ENCODE measurements at places on chromosomes 5 and 9.

- H3K4me1 ChIP-seq, result no peaks in the 10 kb centered on the region
- H3K27me3 ChIP-seq, result peaks cover 3% of the 10 kb centered on the region
- H3K36me3 ChIP-seq, result no peaks in the 10 kb centered on the region
- DNase-seq, result no peak
- H3K4me3 ChIP-seq, result no peak overlapping the region
- no peak overlapping the region for H3K27ac ChIP-seq
Observed at GRCh38 chr5:57360871-57361270, 121.7 kb downstream of the ACTBL2 start.

- no peaks in the 10 kb centered on the region for H3K27me3 ChIP-seq
- peaks cover 2% of the 10 kb centered on the region for H3K4me1 ChIP-seq
- DNase-seq, result peak; percentile 95
- no peak overlapping the region for H3K4me3 ChIP-seq
Observed at GRCh38 chr9:75964427-75964826, 74.0 kb downstream of the PCSK5 start.

DNA sequence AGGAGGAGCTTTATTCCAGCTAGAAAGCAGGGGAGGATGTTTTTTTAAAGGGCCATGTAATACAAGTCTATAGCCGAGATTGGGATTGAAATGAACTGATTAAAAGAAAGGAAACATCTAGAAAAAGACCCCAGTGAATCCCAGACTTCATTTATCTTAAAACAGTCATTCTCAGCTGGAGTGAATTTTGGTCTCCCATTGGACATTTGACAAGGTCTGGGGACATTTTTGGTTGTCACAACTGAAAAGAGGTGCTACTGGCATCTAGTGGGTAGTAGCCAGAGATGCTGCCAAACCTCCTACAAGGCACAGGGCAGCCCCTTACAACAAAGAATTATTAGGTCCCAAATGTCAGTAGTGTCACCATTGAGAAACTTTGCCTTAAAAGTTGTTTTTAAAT is 16.3 kb upstream of the SPINK4 start:
- no peaks in the 10 kb centered on the region for H3K27me3 ChIP-seq
- H3K36me3 ChIP-seq, result no peaks in the 10 kb centered on the region
- DNase-seq, result no peak
- H3K4me1 ChIP-seq, result no peaks in the 10 kb centered on the region
- H3K4me3 ChIP-seq, result no peak overlapping the region
- no peak overlapping the region for H3K27ac ChIP-seq

DNA sequence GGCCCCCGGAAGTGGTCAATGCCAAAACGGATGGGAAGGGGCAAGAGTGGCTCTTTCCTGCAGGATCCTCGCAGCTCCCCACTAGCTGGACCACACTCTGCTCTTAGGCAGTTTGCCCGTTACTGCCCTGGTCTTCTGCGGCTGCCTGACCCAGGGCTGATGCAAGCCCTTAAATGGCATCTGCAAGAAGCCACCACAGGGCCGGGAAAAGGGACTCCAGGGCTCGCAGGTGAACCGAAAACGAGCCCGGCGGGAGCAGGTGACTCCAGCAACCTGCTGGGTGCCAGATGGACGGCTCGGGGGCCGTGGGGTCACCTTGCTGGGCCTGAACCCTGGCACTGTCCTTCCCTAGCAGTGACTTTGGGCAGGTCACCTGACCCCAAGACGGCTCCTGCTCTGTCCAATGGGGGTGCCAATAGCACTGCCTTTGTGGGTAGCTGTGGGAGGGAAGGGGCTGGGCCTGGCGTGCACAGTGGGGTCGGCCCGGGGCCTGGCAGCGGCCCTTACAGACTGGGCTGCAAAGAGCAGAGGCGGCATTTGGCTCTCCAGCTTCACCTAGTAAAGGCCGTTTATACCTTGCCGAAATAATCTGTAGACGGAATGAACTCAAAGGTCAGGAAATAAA is 1.3 kb downstream of the TMEM250 start:
- H3K27me3 ChIP-seq, result no peaks in the 10 kb centered on the region
- DNase-seq, result no peak
- H3K36me3 ChIP-seq, result no peaks in the 10 kb centered on the region
- peak overlapping the region; percentile 82 for H3K4me3 ChIP-seq
- H3K4me1 ChIP-seq, result peaks cover 10% of the 10 kb centered on the region

- no peaks in the 10 kb centered on the region for H3K4me1 ChIP-seq
- H3K36me3 ChIP-seq, result no peaks in the 10 kb centered on the region
- no peak overlapping the region for H3K4me3 ChIP-seq
Observed at GRCh38 chr5:95392593-95393182, 1.5 kb downstream of the FAM81B start.

- no peak for DNase-seq
- H3K4me1 ChIP-seq, result peaks cover under 1% of the 10 kb centered on the region
- no peak overlapping the region for H3K27ac ChIP-seq
- no peak overlapping the region for H3K4me3 ChIP-seq
Observed at GRCh38 chr5:103366918-103367549, 108.5 kb downstream of the MACIR start.

GRCh38 chr5:148387325-148387724 is 3.6 kb downstream of the FBXO38 start:
- no peak overlapping the region for H3K4me3 ChIP-seq
- no peaks in the 10 kb centered on the region for H3K36me3 ChIP-seq
- H3K27me3 ChIP-seq, result no peaks in the 10 kb centered on the region
- no peaks in the 10 kb centered on the region for H3K4me1 ChIP-seq

GRCh38 chr5:428219-428618 is 14.8 kb upstream of the EXOC3 start:
- peaks cover 13% of the 10 kb centered on the region for H3K4me1 ChIP-seq
- no peak overlapping the region for H3K4me3 ChIP-seq
- H3K36me3 ChIP-seq, result no peaks in the 10 kb centered on the region
- H3K27ac ChIP-seq, result no peak overlapping the region
- DNase-seq, result no peak

- H3K4me3 ChIP-seq, result no peak overlapping the region
- DNase-seq, result no peak
- no peaks in the 10 kb centered on the region for H3K36me3 ChIP-seq
- H3K27ac ChIP-seq, result no peak overlapping the region
- peaks cover 2% of the 10 kb centered on the region for H3K4me1 ChIP-seq
Observed at GRCh38 chr5:78288246-78288645, 6.3 kb downstream of the AP3B1 start.

DNA sequence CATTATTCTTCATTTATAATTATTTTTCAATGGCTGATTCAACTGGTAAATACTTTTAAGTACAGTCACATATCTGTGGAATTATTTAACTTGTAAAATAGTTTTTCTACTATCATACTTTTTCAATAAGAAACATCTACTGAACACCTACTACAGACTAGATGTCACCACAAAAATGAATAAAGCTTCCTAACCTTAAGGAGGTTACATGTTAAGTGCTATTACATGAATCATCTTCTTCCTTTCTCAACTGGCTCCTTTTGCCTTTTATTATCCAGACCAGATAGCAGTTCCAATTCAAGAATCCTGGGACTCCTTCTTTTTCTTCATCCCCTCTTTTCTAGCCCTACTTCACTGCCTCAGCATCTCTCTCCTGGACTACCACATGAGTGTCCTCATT is 4.7 kb downstream of the PGGT1B start:
- H3K27me3 ChIP-seq, result no peaks in the 10 kb centered on the region
- H3K4me3 ChIP-seq, result no peak overlapping the region
- DNase-seq, result no peak
- no peak overlapping the region for H3K27ac ChIP-seq
- no peaks in the 10 kb centered on the region for H3K36me3 ChIP-seq

DNA sequence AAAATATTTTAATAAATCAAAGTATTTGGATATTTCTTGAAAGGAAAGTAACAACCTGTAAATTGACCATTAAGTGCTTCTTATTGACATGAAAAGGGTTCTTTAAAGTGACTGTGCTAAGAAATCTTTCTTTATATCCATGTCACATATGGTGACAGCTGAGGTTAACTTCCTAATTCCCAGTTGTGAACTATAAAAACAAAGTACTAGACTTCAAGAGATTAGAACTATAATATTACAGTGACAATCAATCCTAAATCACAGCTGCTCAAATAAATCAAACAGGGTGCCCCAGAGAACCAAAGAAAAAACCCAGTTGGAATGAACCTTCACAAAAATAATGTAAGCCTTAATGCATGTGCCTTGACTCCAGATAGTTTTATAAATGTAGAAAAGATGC is 332.6 kb upstream of the PDE4D start:
- no peaks in the 10 kb centered on the region for H3K4me1 ChIP-seq
- H3K36me3 ChIP-seq, result no peaks in the 10 kb centered on the region
- H3K27me3 ChIP-seq, result no peaks in the 10 kb centered on the region
- H3K27ac ChIP-seq, result no peak overlapping the region
- DNase-seq, result no peak

DNA sequence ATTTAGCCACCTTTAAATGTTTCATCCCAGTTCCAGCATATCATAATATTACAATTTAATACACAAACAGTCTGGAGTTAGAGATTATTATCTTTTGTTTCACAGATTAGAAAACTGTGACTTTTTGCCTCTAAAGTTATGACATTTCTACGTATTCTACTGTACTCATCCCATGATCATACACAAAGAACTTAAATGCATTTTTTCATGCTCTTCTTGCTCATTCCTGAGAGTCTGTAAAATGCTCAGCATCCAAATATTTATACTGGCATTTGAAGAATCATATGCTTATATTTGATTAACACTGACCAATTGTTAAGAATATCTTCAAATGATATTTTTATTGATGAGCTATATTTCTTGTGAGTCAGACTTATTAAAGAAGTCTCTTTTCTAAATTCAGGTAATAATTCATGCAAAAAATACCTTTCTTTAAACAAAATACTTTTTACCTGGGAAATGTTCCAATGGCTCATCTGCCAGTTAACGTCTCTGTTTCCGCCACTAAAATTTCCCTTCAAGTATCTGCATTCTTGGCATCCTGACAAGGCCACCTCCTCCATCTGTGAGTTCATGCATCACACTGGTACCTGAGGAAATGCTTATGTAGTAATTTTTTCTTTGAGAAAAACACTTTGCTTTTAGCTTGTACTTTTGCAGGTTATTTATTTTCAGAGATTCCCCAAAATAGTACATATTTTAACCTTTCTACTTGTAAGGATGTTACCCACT is 139.6 kb upstream of the RASA1 start:
- no peak overlapping the region for H3K4me3 ChIP-seq
- no peaks in the 10 kb centered on the region for H3K4me1 ChIP-seq
- DNase-seq, result no peak
- no peaks in the 10 kb centered on the region for H3K27me3 ChIP-seq

DNA sequence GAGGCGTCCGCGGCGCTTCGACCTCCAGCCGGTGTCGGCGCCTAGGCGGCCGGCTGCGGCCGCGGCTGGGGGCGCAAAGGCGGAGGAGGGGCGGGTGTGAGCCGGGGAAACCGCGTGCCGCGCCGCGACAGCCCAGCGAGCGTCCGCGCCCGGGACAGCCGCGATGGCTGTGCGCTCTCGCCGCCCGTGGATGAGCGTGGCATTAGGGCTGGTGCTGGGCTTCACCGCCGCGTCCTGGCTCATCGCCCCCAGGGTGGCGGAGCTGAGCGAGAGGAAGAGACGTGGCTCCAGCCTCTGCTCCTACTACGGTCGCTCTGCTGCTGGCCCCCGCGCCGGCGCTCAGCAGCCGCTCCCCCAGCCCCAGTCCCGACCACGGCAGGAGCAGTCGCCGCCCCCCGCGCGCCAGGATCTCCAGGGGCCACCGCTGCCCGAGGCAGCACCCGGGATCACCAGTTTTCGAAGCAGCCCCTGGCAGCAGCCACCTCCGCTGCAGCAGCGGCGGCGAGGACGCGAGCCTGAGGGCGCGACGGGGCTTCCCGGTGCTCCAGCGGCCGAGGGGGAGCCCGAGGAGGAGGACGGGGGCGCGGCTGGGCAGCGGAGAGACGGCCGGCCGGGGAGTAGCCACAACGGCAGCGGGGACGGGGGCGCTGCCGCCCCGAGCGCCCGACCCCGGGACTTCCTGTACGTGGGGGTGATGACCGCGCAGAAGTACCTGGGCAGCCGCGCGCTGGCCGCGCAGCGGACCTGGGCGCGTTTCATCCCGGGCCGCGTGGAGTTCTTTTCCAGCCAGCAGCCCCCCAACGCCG is 605 bp downstream of the CHSY3 start:
- H3K27me3 ChIP-seq, result peaks cover 8% of the 10 kb centered on the region
- peak overlapping the region; percentile 69 for H3K4me3 ChIP-seq
- DNase-seq, result peak; percentile 58

- no peaks in the 10 kb centered on the region for H3K4me1 ChIP-seq
- H3K36me3 ChIP-seq, result no peaks in the 10 kb centered on the region
- H3K27ac ChIP-seq, result no peak overlapping the region
- no peaks in the 10 kb centered on the region for H3K27me3 ChIP-seq
- DNase-seq, result no peak
- H3K4me3 ChIP-seq, result no peak overlapping the region
Observed at GRCh38 chr9:89837162-89837933, 232.5 kb downstream of the GADD45G start.

DNA sequence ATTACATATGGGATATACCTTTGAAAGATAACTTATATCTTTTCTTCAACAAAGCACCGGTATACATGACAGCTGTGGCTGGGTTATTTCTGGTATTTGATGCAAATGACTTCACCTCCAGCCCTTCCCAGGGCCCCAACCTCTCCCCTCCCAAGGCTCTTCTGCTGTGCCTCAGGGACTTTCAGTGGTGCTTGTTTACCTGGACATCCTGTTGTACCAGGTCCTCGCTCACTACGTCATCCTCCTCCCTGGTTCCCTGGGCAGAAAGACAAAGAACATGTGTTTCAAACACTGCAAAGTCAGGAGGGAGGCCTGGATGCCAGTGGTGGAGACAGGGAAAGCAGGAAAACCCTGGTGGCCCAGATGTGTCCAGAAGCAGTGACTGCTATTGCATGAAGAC is 23.4 kb downstream of the ANXA6 start:
- H3K4me3 ChIP-seq, result no peak overlapping the region
- H3K36me3 ChIP-seq, result peaks cover 54% of the 10 kb centered on the region
- H3K4me1 ChIP-seq, result peaks cover 11% of the 10 kb centered on the region
- DNase-seq, result no peak

GRCh38 chr5:146419696-146420095 is 27.4 kb upstream of the TCERG1 start:
- no peaks in the 10 kb centered on the region for H3K4me1 ChIP-seq
- H3K27me3 ChIP-seq, result no peaks in the 10 kb centered on the region
- no peak for DNase-seq
- no peak overlapping the region for H3K4me3 ChIP-seq

- no peaks in the 10 kb centered on the region for H3K27me3 ChIP-seq
- H3K4me1 ChIP-seq, result no peaks in the 10 kb centered on the region
- no peaks in the 10 kb centered on the region for H3K36me3 ChIP-seq
- H3K27ac ChIP-seq, result no peak overlapping the region
- H3K4me3 ChIP-seq, result no peak overlapping the region
Observed at GRCh38 chr5:152170350-152170749, 234.7 kb downstream of the NMUR2 start.

DNA sequence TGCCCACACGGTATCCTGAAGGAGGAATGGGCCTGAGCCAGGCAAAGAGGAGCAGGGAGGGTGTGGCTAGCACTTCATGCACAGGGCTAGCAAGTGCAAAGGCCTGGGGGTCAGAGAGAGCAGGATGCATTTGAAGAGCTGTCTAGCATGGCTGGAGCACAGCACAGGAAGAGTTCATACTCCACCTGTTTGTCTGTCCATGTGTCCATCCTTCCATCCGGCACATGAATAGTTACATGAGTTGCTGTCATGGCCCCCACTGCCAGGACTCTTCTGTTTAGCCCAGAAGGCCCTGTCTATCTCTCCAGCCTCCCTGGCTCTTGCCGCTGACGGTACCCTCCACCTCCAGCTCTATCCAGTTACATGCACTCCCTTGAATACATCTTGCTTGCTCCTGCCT is 17.1 kb downstream of the RGS3 start:
- H3K27ac ChIP-seq, result no peak overlapping the region
- DNase-seq, result no peak
- peaks cover 43% of the 10 kb centered on the region for H3K36me3 ChIP-seq
- H3K4me1 ChIP-seq, result peaks cover 6% of the 10 kb centered on the region
